ENCODE measurements at places on chromosomes 2 and 18.

GRCh38 chr2:33144243-33144642 is 197.5 kb downstream of the LTBP1 start:
- DNase-seq: no peak

DNA sequence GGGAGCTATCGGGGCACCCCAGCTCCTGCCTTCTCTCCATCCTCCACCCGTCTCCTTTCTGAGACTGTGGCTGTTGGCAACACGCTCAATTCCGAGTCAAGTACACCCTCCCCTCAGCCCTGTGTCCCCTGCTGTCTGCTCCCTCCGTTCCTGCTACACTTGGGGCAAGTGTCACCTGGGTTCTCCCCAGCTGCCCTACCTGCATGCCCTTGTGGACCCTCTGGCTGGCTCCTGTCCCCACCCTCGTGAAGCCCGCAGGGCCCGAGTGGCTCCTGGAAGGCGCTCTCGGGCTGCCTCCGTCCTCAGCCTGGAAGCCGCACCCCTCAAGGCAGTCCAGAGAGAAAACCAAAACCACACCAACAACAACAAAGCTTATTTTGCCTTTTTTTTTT is 33.9 kb downstream of the PDIA6 start:
- no peak for DNase-seq

GRCh38 chr18:59101830-59102414 is 37.8 kb upstream of the SEC11C start:
- DNase-seq: no peak

- DNase-seq: no peak
Observed at GRCh38 chr2:5230444-5230843, 461.7 kb upstream of the SOX11 start.

DNA sequence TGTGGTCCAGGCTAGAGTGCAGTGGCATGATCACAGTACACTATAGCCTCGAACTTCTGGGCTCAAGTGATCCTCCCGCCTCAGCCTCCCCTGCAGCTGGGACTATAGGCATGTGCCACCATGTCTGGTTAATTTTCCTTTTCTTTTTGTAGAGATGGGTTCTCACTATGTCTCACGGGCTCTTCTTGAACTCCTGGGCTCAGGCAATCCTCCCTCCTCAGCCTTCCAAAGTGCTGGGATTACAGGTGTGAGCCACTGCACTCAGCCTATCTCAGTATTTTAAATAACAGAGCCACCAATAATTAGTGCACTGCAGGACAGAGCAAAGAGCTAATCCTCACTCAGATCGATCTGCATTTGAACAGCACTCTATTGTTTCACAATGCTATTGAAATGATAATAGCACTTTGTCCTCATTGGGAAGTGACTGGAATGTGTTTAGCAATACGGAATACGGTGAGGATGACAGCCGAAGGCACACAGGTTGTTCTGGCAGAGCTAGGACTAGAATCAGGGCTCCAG is 335.9 kb downstream of the DLGAP1 start:
- DNase-seq: no peak

DNA sequence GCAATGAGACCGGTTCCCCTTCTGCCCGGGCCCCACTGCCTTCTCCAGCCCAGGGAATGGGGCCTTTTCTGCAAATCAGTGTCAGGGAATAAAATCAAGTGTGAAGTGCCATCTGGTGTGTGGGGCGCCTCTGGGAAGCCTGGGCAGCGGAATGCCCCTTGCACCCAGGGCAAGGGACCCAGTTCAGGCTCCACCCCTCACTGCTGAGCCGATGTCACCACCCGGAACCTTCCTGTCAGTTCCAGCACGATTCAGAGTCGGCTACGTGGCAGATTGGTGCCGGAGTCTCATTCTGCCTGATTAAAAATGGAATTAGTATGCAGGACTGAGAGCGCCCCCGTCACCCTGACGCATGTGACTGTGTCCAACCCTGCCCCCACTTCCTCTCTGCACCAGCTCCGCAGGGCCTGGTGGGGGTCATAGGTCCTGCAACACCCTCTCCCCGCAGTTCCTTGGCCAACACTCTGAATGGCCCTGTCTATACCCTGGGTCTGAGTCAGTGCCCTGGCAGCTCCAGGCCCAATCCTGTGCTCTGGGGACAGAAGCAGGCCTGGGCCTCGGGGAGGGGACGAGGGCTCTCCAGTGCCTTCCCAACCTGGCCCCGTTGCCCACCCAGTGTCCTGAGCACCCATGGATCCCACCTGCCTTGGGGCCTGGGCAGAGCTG is 8.2 kb upstream of the ALPI start:
- DNase-seq: no peak

GRCh38 chr2:212777020-212777491 is 238.5 kb upstream of the ERBB4 start:
- peak; percentile 59 for DNase-seq

DNA sequence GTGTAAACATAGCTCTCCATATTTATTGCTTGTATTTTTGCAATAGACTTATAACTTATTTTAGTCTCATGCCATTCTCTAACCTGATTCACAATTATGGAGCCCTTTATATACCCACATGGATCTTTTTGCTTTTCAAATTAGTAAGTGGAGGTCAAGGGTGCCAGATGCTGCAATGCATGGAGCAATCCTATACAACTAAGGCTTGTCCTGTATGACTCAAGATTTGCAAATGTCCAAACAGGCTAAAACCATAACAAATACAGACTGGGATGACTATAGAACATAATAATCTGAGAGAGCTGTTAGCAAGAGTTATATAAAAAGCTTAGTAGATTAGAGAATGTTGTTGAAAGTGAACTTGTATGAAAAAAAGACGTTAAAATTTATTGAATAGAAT is 690.4 kb upstream of the NRXN1 start:
- no peak for DNase-seq

- no peak for DNase-seq
Observed at GRCh38 chr2:130261970-130262760, 63.9 kb upstream of the TUBA3E start.

DNA sequence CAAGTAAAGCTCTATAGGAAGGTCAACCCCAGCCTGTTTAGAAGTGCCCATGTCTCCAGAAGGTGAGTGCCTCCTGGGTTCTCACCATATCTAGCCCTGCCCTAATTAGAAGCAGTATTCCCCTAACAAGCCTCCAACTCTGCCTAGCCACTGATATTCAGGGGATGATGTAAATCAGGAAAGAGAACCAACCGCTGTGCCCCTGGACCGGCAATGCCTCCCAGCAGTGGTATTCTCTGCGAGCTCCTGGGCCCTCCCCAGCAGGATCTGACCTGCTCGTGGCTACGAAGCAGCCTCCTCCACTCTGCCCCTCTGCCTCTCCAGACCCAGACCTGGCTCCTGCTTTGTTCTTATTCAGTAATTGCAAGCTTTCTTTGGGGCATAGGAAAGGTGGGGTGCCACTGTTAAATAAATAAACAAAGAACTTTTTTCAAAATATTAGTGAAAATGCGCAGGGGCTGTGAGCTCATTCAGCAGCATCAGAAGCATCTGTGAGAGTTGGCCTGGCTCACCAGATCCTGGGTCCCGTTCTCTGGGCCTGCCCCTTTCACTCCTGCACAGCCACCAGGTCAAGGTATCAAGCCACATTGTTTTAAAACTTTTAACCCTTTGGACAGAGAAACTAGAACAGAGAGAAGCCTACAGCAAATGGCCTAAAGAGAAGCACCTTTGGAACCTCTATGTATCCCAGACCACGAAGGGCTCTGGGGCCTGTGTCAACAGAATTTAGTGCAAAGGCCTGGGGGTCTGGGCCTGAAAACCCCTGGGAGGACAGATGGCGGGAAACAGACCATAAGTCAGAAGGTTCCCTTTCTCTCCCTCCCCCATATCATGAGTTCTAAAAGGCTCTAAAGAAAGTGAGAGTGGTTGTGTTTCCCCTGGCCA is 11.9 kb downstream of the MREG start:
- no peak for DNase-seq

GRCh38 chr2:131120815-131121317 is 15.7 kb downstream of the PLEKHB2 start:
- DNase-seq: no peak

DNA sequence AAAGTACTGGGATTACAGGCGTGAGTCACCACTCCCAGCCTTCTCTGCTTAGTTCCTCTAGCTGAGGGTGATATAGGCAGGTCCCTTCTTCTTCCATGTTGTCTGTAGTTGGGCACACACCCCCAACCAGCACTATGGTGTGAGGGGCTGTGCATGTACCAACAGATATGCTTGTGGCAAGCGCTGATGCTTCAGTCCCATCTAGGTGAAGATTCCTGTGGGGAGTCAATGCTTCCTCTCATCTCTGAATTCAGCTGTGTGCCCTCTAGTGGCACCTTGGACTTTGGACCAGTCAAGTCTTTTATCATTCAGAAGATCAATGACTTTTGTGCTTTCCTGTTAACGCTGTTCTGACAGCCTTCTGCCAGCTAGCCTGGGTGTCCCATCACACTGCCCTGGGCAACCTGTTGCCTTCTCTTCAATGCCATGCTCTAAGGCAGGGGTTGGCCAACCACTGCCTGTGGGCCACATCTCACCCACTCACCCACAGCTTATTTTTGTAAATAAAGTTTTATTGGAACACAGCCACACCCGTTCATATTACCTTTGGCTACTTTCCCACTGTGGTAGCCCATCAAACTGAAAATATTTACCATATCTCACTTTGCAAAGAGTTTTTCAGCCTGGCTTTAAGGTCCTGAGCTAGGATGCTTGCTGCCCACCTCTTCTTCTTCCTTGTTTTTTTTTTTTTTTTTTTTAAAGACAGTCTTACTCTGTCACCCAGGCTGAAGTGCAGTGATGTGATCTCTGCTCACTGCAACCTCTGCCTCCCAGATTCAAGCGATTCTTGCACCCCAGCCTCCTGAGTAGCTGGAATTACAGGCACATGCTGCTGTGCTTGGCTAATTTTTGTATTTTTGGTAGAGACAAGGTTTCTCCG is 51.0 kb downstream of the NPAS2 start:
- DNase-seq: no peak

DNA sequence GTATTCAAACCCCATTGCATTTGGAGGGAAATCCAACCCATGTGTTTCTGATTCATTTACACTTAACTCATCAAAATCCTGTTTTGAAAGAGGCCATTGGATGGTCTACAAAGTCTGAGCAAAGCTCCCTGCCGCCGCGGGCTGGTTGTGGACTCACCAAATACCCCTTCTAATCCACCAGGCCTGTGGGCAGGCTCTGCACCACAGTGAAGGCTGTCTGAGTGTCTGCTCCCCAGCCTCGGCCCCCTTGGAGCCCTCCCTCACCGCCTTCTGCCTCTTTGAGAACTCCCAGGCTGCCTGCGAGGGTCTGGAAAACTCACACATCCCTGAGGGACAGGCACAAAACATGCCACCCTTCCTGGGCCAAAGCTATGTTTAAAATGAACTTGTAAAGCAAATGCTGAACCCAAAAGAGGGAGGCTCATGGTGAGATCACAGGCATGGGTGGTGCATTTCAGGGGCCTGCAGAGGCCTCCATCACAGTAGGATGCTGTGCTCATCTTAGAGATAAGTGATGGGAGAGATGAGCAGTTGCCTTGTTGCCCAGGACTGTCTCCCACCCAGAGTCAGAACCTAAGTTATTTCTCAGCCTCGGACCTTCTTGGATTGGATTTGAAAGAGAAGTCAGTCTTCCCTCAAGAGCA is 225.0 kb downstream of the CYP26B1 start:
- peak; percentile 23 for DNase-seq

- DNase-seq: no peak
Observed at GRCh38 chr2:126878601-126879000, 20.1 kb upstream of the TEX51 start.

DNA sequence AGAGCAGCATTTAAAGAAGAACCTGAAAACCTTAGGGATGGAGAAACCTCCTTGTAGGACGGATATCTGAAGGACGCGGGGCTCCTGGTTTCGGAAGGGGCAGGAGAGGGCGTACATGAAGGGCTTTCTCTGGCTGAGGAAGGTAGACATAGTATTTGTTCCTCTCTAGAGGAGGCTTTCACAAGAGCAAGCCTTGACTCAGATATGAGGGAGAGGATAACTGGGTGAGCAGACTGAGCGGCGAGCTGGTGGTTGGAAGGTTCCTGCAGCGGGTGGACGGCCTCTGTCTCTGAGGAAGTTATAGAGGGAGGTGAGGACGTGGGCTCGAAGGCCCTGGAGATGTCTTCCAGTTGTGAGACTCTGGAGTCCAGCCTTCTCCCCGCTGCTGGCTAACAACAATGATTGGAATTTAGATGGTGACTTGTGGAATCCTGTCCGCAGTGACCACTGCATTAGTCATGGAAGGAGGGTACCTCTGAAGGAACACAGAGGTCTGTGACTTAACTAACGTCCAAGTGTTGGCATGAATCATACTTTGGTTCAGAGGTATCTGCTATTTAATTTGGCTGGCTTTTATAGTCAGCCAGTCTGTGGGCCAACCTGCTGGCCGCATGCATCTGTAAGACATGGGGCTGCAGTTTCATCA is 80.9 kb downstream of the ASAP2 start:
- no peak for DNase-seq

DNA sequence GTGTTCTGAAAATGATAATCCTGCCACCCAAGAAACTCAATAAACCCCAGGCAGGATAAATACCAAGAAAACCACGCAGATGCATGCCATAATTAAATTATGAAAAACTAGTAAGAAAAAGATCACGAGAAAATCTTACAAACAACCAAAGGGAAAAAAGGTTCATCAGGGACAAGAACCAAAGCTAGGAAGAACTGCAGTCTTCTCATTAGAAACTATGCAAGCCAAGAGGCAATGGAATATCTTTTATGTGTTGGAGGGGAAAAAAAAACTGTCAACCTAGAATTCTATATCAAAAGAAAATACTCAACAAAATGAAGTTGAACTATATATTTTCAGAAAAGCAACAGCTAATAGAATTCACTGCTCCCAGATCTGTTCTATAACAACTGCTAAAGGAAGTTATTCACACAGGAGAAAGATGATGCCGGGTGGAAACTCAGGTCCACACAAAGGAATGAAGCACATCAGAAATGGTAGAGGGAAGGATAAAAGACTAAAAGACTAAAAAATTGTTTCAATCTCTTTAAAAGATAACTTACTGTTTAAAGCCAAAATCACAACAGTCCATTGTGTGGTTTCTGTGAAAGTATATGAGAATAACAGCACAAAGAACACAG is 55.0 kb downstream of the NDUFA10 start:
- no peak for DNase-seq

GRCh38 chr2:44929159-44929734 is 12.3 kb upstream of the SIX3 start:
- no peak for DNase-seq
